Coronary artery (tissue), 2 donors: ENCODE measurements at places on chromosomes 16 and 17.

- DNase-seq: no peak
Observed at GRCh38 chr17:33838281-33838680, 416.8 kb upstream of the CCL2 start.

DNA sequence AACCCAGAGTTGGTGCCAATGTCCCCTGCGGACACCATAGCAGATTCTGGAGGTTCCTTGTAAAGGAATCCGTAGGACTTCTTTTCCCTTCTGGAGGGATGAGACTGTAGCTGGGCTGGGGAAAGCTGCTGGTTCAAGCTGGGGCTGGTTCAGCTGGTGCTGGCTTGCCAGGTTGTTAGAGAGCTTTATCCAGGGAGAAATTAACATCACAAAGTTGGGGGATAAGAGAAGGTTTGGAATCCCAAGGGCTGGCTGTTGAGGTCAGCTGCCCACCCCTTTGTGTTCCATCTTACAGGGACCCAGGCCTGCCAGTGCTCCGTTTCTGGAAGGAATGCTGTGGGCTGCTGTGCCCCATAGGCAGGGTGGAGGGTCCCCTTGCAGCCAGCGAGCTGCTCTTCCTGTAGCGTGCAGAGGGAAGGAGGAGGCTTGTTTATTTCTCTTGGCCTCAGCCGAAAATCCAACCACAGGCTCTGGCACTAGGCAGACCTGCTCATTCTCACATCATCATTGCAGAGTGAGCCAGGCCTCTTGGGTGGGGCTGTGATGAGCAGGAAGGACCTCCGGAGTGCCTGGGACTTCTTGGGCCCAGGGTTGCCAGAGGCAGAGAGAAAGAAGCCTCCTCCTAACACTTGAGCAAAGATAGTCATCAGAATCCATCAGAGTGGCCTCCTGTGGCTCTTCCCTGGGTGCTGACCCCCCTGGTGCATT is 251.1 kb downstream of the SEC14L1 start:
- DNase-seq: no peak

DNA sequence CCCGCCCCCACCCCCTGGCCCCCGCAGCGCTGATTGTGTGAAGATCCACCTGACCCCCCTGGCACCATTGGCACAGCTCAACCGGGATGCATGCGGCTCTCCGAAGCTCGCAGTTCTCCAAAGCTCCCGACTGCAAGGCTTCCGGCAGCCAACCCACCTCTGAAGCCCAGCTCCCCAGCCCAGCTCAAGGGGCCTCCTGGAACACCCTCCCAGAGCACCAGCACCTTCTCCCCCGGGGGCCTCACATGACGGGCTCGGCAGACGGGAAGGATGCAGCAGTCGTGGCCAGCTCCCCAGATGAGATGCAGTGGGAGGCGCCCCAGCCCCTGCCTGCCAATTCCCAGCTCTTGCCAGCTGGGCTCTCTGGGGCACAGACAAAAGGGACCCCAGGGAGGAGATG is 215.3 kb downstream of the ZNF423 start:
- no peak for DNase-seq

- no peak for DNase-seq
Observed at GRCh38 chr17:13813347-13814240, 211.9 kb upstream of the HS3ST3A1 start.
